IPS DF 6.9 (cell line): ENCODE measurements at places on chromosomes 13 and 19.

DNA sequence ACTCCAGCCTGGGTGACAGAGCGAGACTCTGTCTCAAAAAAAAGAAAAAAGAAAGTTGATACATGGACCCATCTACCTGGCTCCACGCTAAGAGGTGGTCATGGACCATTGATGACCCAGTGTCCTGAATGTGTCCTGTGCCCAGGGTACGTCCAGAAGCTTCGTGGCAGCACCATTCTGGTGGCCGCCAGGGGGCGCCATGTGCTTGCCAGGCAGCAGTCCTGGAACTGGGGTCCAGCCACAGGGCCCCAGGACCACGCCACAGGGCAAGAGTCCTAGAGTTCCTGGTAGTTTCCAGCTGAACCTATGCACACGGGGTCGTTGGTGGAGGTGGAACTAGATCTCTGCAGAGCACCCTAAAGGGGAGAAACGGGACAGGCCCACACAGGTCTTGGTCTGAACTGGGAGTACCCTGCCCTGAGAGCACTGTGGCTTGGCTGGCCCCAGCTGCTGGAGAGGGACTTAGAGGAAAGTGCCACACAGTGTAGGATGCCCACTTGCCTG lies 19.9 kb upstream of the FBXO27 start:
- no peak for DNase-seq

GRCh38 chr19:6724631-6725492 lies 4.4 kb upstream of the C3 start:
- DNase-seq = no peak

- DNase-seq = no peak
Measured at GRCh38 chr13:24875566-24875965, 111.6 kb downstream of the RNF17 start.

- no peak for DNase-seq
Measured at GRCh38 chr19:48455171-48455907, at the start of gene KCNJ14. Gene KCNJ14 (plus strand): TSS chr19:48455574. CDS start chr19:48461725, 6,151 bp downstream.

GRCh38 chr13:21759463-21759862 lies 88.6 kb downstream of the FGF9 start:
- no peak for DNase-seq

DNA sequence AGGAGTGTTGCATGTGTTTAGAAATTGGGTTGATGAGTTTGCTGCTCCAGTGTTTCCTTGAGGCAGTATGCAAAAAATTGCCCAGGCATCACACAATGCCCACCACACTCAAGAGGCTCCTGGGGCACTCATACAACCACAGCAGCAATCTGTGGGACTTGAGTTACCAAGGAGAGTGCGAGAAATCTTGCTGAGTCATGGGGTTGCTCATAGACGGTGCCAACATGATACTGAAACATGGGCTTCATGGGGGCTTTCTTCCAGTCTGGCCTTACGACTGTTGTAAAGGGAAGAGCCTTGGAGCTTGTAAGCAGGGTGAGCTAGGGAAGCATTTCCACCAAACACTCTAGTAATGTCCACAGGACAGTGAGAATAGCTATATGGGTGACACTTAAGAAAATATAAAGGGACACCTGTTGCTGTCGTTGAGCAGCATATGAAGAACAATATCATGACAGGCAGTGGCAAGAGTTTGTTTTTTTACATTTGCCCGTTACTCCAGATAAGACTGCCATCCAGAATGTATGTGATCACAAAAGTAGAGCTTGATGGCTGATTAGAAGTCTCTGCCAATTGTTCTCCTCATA lies 1237.4 kb downstream of the UQCRFS1 start:
- DNase-seq = no peak

DNA sequence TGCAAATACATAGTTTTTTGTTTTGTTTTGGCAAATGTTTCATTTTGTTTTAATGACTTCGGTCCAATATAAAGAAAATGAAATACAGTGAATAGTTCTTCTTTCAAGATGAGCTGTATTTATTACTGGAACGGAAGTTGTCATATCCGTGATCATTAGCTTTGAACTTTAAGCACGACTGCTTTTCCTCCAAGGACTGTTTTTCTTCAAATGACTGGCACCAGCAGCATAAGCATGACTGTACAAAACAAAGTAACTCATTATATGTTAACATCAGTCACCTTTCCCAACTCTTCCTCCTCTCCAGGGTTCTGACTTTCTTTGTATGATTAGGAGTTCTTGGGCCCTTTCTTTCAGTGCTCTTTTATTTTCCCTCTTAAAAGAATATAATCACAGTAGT lies 20.5 kb downstream of the EDNRB start:
- DNase-seq = no peak

DNA sequence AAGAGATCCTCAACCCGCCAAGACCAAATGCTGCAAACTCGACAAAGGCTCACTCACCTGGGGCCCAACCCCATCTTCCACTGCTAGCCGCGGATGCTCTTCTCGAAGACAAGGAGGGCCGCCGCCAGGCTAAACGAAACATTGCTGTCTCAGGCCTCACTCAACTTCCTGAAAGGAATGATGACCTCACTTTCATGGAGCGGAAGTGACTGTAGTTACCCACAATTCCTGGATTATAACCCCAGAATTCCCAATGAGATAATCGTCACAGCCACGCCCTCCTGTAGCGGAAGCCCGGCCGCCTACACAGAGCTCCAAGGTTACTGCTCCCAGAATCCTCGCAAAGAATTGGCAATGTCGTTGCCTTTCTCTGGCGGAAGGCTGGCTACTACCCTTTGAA lies 10.5 kb upstream of the ZNF112 start:
- no peak for DNase-seq
